ENCODE measurements at places on chromosomes 4 and X.

- DNase-seq, result no peak
These were observed 20.8 kb downstream of the DCTD start for GRCh38 chr4:182896421-182896820.

GRCh38 chrX:131298036-131298435 lies 8.9 kb upstream of the IGSF1 start:
- no peak for DNase-seq

- DNase-seq, result no peak
These were observed 226.0 kb upstream of the MAB21L2 start for GRCh38 chr4:150355858-150356455.

DNA sequence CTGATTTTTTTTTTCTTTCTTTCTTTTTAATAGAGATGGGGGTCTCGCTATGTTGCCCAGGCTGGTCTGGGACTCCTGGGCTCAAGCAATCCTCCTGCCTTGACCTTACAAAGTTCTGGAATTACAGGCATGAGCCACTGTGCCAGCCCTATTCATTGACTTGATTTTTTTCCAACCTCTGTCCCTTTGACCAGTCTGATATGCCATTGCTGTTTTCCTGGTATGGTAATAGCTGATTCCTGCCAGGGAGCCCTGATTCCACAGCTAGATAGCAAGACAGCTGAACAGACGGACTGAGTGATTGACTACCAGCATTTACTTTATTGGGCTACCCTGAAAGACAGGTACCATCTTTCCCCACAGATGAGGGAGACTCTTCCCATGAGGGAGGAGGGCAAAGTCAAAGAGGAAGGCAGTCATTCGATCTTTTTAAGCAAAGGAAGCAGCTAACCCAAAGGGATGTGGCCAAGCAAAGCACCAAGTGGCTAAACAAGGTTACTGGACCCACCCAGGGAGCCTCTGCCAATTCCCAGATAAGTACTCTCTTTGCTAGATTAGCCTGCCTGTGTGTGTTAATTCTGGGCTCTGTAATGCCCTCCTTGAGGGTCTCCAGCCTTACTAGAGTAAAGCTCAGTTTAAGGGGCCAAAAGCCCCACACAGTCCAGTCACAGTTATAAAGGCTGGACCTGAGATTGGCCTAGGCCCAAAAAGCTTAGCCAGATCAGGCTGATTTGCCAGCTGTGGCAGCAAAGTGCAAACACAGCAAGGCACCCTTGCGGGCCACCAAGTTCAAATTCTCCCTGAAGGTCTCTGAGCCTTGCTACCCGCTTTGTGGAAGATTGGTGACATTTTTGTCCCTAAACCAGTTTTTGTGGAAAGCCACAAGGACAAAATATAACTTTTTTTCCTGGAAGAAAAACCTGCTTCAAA lies 192.4 kb upstream of the GPC4 start:
- no peak for DNase-seq

GRCh38 chr4:93532234-93532633 lies 296.3 kb upstream of the ATOH1 start:
- DNase-seq, result no peak

DNA sequence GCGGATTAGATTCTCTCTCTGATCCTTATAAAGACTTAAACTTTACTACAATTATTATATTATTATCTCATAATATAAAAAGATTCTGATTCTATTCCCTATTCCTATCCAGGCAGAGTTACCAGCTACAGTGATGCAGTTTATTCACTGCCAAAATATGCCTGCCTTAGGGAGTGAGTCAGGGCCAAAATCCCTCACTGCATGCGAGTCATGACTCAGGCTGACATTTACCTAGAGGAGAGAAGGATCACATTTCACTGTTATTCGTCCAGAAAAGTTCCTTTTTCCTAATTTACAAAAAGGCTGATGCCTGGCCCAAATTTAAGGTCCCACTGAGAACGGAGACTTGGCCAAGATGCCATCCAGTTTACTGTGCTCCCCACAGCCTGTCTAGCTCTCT lies 168.5 kb upstream of the LDB2 start:
- no peak for DNase-seq

DNA sequence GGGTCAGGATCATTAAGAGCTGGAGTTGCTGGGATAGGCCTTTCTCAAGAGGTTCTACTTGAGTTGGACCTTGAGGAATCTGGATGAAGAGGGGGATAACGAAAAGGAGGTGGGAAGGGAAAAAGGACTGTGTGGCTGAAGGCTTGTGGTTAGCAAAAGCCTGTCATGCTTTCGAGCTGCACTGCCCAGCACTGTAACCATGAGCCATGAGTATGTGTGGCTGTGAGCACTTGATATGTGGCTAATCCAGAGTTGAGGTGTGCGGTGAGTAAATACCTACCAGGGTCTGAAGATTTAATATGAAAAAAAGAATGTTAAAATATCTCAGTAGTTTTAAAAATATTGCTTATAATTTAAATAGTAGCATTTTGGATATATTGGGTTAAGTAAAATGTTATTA lies 11.4 kb downstream of the TMEM165 start:
- no peak for DNase-seq

- DNase-seq, result no peak
These were observed 25.0 kb downstream of the AFF1 start for GRCh38 chr4:86959588-86960500.

- no peak for DNase-seq
These were observed 906.9 kb upstream of the INTU start for GRCh38 chr4:126725906-126726305.

DNA sequence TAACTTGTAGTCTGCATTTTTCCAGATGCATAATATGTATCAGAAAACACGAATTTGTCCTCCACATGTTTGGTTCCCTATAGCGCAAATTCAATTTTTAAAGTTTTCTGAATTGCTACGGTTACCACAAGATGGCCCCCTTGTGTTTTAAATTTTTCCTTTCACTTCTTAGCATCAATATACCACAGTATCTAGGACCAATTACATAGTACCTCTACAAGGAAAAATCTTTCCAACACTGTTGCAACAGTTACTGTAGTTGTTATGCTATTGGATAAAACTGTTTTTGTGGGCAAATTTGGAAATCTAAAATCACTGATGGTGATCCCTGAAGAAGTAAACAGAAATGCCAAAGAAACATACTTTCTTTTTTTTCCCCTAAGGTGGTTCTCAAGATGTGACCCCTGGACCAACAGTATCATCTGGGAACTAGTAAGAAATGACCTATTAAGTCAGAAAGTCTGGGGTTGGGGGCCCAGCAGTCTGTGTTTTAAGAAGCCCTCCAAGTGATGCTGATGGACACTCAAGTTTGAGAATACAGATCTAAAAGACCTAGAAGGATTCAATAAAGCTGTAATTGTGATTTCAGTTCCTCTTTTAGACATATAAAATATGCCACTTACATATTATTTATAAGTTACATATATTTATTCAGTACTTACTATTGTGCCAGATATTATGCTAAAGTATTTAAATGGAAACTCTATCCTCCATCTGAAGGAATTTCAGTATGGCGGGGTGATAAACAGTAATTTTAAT lies 3.1 kb downstream of the ZGRF1 start:
- peak; percentile 17 for DNase-seq

- DNase-seq, result no peak
These were observed 300.1 kb upstream of the TRAM1L1 start for GRCh38 chr4:117385526-117385925.

- DNase-seq, result no peak
These were observed 49.2 kb upstream of the HSD17B10 start for GRCh38 chrX:53483416-53483815.

GRCh38 chr4:118356731-118357130 lies 3.9 kb upstream of the PRSS12 start:
- no peak for DNase-seq

GRCh38 chrX:88072339-88073030 lies 554.9 kb downstream of the KLHL4 start:
- no peak for DNase-seq

DNA sequence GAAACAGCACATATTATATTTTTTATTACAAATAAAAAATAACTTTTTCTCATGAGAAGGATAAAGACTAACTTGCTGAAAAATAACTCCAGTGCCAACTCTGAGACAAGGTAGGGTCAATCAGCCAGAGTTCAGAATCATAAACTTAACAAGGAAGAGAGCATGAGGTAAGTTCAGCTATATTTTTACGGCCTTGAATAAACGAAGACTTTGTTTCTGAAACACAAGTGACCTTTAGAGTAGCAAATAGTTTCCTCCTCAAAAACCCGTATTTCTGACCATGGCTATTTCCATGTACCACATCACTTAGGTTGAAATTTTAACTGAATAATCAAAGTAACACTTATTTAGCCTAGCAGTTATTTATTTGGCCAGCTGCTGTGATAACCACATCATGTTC lies 45.5 kb downstream of the PRDM5 start:
- no peak for DNase-seq

GRCh38 chr4:38663801-38664705 lies at the start of gene KLF3:
Gene KLF3, plus strand, starts transcription at chr4:38664199. Its CDS starts 16,427 bp downstream, at chr4:38680626.
- no peak for DNase-seq

DNA sequence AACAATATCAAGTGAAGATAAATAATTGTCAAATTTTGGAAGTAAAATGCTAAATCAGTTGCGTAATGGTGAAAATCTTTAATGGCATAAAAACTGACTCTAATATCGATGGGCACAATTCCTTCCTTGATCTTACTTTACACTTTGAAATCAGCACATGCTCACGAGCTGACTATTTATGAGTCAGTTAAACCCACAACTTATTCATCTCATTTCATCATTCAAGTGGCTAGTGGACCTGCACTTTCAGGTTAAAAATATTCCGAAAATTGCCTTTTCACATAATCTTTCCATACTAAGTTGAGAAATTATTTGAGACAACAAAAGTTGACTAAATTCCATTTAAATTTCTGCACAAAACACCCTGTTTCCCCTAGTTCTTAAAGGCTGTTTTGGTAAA lies 582.1 kb upstream of the TENM3 start:
- DNase-seq, result no peak
